ENCODE measurements at places on chromosomes 6 and 20. TPM values are rescaled to one million over a fixed set of nuclear protein-coding genes. Genes with fewer than 3 reads are reported as not detected.

PHACTR3 gene
- total RNA-seq = 0.16 TPM

ZNF334 gene
- 31.8 TPM for total RNA-seq

KCNK16 gene
- total RNA-seq = not detected

HAO1 gene
- total RNA-seq = not detected

- no peak overlapping the region for H3K4me3 ChIP-seq
- H3K27me3 ChIP-seq = no peaks in the 10 kb centered on the region
- H3K36me3 ChIP-seq = peaks cover 7% of the 10 kb centered on the region
- H3K27ac ChIP-seq = no peak overlapping the region
- DNase-seq = no peak
Measured at GRCh38 chr6:72709431-72709830, 87.6 kb downstream of the KCNQ5 start.

DNA sequence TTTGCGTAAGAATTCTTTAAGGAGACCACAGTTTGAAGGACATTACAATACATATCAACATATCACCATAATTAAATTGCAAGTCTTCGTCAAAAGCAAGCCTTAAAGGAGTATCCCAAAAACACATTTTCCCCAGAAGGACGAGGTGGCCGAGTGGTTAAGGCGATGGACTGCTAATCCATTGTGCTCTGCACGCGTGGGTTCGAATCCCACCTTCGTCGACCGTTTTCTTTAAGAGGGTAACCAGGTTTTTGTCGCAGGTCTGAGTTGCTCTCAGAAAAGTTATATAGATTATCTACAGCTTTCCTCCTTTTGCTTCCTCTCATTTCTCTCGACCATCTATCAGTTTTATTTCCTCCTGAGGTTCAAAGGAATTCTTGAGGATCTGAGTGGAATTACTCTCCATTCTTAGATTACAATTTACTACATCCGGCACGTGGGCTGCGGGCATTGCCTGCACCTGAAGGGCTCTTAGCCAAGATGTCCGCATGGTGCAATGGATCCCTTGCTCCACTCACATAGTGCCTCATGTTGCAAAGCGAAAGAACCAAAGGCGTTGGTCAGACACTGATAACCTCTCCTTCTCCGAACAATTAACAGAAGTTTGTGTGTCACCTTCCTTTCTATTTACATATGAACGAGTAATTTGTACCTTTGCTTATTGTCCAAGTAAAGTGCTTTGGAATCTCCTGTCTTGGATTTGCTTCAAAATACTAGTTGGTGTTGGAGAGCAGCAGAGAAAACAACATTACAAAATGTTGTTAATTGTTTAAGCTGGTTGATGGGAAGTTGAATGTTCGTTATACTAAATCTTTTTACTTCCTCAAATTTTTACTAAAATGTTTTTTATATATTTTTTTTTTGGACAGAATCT, 14.0 kb downstream of the POM121L2 start:
- H3K4me3 ChIP-seq = peak overlapping the region; percentile 57
- H3K27ac ChIP-seq = no peak overlapping the region
- H3K27me3 ChIP-seq = peaks cover 73% of the 10 kb centered on the region
- H3K4me1 ChIP-seq = peaks cover 15% of the 10 kb centered on the region

GRCh38 chr6:16967470-16967817, 134.4 kb upstream of the STMND1 start:
- H3K4me3 ChIP-seq = no peak overlapping the region
- H3K27ac ChIP-seq = no peak overlapping the region
- no peaks in the 10 kb centered on the region for H3K36me3 ChIP-seq
- H3K27me3 ChIP-seq = peaks cover 10% of the 10 kb centered on the region

GRCh38 chr6:130620338-130620781, 206.8 kb upstream of the SMLR1 start:
- no peaks in the 10 kb centered on the region for H3K27me3 ChIP-seq
- peaks cover 8% of the 10 kb centered on the region for H3K36me3 ChIP-seq
- peaks cover 10% of the 10 kb centered on the region for H3K4me1 ChIP-seq
- no peak overlapping the region for H3K4me3 ChIP-seq
- H3K27ac ChIP-seq = no peak overlapping the region

DNA sequence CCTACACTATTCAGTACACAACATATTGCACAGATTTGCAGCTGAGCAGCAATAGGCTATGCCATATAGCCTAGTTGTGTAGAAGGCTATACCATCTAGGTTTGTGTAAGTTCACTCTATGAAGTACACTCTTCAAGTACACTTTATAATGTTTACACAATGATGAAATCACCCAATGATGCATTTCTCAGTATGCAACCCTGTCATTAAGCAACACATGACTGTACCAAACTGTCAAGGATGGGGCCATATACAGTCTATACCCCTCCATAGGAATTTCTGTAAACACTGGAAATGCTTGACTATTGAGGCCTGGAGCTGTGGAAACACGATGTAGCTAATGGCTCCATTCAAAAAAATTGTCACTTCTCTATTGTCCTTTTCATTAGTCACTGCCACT, 535.4 kb downstream of the EPM2A start:
- no peaks in the 10 kb centered on the region for H3K4me1 ChIP-seq
- DNase-seq = no peak
- no peaks in the 10 kb centered on the region for H3K36me3 ChIP-seq
- no peaks in the 10 kb centered on the region for H3K27me3 ChIP-seq
- no peak overlapping the region for H3K4me3 ChIP-seq
- no peak overlapping the region for H3K27ac ChIP-seq

DNA sequence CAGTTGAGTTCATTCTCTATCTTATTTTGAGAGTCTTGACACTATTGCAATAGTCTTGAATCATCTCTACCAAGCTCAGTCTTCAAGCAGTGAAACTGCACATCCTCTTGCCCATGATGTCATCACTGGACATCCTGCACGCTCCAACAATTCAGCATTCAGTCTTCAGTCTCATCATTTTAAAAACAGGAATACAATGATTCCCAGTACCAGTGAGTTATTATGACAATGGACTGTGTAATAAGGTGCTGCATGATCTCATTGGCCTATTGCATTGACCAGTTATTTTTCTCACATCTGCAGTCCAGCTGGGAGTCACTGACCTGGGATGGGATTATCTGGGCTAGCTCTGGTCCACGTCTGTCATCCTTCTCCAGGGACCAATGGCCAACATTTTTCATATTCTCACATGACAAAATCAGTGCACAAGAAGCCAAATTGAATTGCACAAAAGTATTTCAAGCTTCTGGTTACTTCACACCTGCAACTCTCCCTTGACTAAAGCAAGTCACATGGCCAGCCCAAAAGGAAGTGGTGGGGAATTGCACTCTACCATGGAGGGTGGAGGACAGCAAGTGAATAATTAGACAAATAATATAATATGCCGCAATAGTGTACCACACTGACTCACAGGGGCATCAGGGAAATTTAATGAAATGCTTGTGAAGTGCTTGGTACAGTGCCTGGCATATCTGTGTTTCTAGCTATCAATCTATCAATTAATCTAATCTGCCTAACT, 6.4 kb upstream of the CST2 start:
- peaks cover 3% of the 10 kb centered on the region for H3K27me3 ChIP-seq
- no peak overlapping the region for H3K4me3 ChIP-seq

DNA sequence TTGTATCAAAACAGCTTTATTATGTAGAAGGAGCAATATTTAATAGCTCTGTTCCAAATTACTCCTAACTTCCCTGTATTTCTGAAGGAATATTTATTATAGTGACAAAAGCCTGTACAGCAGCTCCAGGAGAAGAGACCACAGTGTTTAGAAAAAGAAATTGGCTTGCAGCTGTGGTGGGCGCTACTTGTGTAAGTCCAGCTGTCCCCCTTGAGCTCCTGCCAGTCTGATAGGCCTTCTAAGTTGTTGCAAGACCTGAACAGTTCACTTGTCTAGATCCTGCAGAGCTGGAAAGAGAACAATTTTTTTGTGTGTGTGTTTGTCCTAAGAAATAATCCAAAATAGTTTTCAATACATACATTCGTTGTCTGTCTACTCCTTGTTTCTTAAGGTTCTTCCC, 86.6 kb downstream of the JARID2 start:
- no peak for DNase-seq
- peaks cover 43% of the 10 kb centered on the region for H3K4me1 ChIP-seq
- H3K4me3 ChIP-seq = no peak overlapping the region
- no peaks in the 10 kb centered on the region for H3K27me3 ChIP-seq

DNA sequence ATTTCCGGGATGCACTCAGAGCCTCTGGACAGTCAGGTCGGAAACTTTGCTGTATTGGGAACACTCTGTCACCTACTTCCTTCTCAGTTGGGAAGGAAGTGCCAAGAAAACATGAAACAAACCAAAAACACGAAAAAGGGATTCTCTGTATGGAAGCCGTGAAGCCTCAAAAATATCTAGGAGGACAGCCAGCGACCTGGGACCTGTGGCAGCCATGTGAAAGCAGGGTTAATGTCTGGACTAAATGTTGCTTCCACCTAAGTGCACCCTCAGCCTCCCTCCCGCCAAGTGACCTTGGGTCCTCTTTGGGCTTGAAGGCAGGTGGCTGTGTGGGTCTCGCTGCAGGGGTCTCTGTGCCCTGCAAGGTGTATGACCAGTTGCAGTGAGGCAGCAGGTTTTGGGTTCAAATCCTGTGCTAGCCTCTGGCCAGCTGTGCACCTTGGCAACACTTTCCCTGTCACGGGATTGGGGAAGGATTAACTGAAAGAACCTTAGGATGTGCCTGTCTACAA, 851 bp downstream of the MAVS start:
- H3K4me1 ChIP-seq = peaks cover 18% of the 10 kb centered on the region
- peak overlapping the region; percentile 93 for H3K27ac ChIP-seq
- peak overlapping the region; percentile 84 for H3K4me3 ChIP-seq
- peaks cover 8% of the 10 kb centered on the region for H3K36me3 ChIP-seq

DNA sequence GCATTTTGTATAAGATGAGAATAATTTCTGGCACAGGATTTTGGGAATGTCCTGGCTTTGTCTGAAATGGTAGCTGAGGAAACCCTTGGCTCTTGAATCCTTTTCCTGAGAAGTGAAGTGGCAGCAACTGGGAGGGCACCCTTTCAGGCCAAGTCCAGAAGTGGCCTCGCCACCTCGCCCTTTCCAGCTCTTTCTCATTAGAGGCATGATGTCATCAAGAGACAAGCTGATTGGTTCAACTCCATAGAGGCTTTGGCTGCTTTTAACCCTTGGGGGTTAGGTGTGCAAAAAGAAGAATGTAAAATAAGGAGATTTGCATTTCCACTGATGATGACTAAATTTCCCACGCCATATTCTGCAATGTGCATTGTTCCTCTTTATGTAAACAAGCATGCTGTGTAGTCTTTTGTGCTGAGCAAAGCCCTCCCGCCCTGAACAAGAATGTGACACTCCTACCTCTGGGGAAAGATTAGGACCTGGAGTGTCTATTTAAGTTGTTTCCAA, 116.5 kb downstream of the TCP11 start:
- H3K27ac ChIP-seq = peak overlapping the region; percentile 87
- no peak overlapping the region for H3K4me3 ChIP-seq

- no peaks in the 10 kb centered on the region for H3K4me1 ChIP-seq
- no peaks in the 10 kb centered on the region for H3K27me3 ChIP-seq
- no peak overlapping the region for H3K27ac ChIP-seq
- no peak overlapping the region for H3K4me3 ChIP-seq
- no peak for DNase-seq
Measured at GRCh38 chr6:97306544-97307320, 23.7 kb upstream of the MMS22L start.

DNA sequence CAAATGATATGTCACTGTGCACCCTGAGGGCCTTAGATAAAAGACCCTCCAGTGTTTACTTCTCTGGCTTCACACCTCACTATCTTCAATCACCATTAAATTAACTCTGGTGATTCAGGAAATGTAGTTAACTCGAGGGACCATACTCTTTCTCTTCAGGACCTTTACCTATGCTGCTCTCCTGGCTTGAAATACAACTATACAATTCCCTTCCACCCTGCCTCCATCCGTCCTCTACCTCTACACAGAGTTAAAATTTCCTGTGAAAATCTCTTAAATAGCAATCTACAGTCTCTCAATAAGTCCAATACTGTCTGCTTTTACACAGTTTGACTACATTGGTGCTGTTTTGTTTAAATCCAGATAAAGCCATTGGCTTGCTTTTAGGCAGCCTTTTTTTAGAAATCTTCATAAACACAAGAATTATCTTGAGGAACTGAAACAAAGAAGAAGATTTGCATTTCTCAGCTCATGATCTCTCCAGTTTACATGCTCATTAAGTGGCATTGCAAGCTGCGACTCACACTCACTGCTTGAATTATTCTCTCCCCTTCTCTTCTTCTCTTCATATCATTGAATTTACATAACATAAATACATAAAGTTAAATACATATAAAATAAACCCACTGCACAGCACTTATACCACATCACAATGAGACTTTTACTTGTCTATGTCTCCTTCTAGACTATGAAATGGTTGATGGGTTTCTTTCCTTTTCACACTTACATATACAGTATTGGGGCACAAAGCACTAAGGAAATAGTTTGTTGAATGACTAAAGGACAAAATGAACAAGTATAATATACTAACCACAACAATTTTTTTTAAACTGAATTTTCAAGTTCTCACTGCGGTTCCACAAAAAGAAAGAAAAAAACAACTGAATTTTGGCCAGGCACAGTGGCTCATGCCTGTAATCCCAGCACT, 239.0 kb upstream of the KCNQ5 start:
- H3K4me3 ChIP-seq = no peak overlapping the region
- no peaks in the 10 kb centered on the region for H3K36me3 ChIP-seq
- H3K27me3 ChIP-seq = peaks cover 8% of the 10 kb centered on the region
- H3K4me1 ChIP-seq = no peaks in the 10 kb centered on the region

DNA sequence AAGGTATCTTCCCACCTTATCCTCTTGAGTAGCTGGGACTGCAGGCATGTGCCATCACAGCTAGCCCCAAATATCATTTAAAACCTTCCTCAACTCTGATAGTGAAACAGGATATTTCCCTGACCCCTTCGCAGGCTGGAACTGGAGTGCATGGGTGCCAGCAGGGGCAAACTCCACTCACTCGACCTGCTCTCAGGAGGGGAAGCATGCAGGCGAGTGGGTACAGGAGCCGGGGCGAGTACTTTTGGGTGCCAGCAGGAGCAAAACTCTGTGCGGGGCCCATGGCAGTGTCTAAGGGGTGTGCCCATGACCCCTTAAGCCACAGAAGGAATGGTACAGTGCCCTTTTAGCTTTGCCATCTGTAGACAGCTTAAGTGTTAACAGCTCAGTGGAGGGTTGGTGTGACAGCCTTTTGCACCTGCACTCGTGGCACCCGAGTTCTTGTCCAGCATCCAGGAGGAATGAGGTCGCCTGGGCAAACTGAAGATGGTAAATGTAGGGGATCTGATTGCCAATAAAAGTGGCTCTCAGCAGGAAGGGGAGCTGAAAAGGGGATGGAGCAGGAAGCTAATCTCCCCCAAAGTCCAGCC, 155.1 kb downstream of the CDK19 start:
- peaks cover 30% of the 10 kb centered on the region for H3K4me1 ChIP-seq
- no peak overlapping the region for H3K4me3 ChIP-seq
- H3K27ac ChIP-seq = no peak overlapping the region
- DNase-seq = no peak
- H3K36me3 ChIP-seq = peaks cover 10% of the 10 kb centered on the region
- no peaks in the 10 kb centered on the region for H3K27me3 ChIP-seq

- no peak for DNase-seq
- no peak overlapping the region for H3K27ac ChIP-seq
- no peak overlapping the region for H3K4me3 ChIP-seq
Measured at GRCh38 chr20:15703171-15703911, 869.9 kb downstream of the KIF16B start.

DNA sequence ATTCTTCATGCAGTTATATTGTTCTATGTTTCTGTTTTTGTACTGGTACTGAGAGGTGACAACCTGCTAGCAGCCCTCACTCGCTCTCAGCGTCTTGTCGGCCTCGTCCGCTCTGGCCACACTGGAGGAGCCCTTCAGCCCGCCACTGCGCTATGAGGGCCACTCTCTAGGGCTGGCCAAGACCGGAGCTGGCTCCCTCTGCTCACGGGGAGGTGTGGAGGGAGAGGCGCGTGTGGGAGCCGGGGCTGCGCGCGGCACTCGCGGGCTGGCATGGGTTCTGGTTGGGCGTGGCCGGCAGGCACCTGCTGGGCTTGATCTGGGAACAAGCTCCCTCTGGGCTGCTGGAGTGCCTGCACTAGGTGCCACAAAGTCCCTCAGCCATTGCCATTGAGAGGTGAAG, 1323.8 kb upstream of the EYS start:
- no peak overlapping the region for H3K27ac ChIP-seq
- DNase-seq = no peak

Data from mesothelial cell of epicardium (in vitro differentiated cells).